ENCODE measurements at places on chromosomes 6 and 20.

DNA sequence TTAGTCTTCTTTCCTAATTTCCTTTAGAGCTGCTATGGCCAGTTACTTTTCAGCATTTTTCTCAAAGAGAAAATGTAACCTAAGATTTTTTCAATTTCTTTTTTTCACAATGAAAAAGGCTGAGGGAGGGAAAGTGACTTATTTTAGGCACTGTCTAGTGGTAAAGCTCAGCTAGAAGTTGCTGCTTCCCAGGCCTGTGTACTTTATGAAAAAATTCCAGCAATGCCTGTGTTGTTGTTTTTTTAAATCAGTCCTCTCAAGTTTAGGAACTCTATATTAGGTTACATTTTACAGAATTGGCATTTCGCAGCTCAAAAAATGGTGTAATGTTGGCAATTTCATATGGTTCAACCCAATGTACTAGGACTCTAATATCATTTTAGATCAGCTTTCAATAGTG, 269.6 kb downstream of the ARID1B start:
- no peak for DNase-seq

- DNase-seq, result no peak
Measured at GRCh38 chr6:110298411-110298810, 59.7 kb downstream of the METTL24 start.

DNA sequence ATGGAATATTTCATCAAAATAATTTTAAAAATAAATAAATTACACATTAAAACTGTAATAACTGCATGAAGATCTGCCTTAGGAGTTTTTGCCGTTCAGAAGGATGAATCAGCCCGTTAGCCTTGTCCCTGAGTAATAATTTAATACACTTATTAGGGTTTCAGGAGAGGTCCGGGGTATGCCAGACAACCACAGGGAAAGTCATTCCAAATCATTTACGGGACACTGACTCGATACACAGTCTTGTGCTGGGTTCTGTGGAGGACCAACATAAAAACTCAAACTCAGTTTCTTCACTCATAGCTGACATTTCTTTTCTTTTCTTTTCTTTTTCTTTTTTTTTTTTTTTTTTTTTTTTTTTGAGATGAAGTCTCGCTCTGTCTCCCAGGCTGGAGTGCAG, 735 bp upstream of the LY6G6F start:
- DNase-seq, result no peak

- peak; percentile 40 for DNase-seq
Measured at GRCh38 chr6:26284537-26285142, 80.4 kb upstream of the BTN3A2 start.

GRCh38 chr6:53062169-53062539, 3.0 kb upstream of the FBXO9 start:
- DNase-seq, result no peak

DNA sequence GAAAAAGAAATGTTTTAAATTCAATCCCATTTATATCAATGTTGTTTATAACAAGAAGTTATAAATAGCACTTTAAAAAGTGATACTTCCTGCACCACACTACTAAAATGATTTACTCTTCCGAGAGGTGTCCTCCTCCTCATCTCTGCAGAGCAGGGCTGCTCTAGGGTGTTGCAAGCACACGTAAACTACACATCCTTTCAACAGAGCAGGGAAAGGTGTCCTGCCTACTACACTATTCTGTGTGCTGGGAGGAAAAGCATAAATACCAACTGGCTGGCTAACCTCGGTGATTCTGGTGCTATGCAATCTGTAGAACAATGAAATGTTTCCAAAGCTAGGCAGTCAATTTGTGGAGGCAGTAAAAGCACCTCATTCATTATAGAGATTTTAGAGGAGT, 89.5 kb upstream of the MAP7 start:
- no peak for DNase-seq

DNA sequence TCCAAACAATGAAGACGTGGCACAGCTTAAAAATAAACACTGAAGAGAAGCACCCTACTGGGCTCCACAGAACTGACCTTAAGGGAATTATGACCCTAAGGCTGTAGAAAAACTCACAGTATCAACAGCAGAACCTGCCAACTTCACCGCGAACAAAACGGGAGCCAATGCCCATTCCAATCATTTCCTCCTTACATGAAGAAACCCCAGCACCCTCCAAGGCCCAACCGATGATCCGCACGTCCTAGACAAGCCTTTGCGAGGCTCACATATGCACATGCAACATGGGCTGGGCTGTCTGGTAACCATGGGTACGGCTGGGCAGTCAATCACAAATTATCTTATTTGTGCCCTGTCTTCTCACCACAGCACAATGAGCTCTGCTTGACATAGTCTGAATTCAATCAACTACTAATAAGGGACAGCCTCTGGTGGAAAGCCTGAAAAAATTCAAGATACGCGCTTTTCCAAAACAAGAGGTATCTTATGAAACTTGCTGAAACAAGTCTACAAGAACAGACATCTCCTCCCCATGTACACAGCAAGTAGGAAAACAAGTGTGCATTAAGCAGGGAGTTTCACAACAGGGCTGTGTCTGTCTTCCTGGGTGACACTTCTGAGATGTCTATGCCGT, 1.7 kb downstream of the DIDO1 start:
- DNase-seq, result no peak

DNA sequence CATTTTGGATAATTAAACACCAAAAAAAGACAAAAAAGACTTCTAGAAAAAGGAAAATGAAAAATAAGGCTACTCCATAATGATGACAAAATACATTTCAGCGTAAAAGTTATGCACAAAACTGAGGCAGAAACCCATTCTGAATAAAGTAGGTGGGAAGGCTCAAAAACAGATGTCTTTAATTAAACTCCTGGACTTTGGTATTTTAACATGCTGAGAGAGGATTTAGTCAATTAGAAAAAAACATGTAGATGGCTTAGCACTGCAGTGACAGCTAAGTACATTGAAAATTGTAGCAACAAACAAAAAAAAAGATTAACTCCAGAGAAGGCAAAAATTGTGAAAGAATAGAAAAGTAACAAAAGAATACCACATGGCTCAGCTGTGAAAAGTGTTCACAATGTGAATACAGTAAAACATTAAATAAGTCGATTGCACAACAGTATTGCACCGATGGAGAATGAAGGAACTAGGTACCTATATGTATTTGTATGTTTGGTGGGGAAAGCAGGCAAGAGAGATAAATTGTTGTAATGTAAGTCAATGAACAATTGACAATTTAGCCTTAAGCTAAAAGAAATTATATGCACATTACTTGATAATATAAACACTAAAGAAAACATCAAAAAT, 59.5 kb downstream of the TBC1D32 start:
- DNase-seq, result no peak

DNA sequence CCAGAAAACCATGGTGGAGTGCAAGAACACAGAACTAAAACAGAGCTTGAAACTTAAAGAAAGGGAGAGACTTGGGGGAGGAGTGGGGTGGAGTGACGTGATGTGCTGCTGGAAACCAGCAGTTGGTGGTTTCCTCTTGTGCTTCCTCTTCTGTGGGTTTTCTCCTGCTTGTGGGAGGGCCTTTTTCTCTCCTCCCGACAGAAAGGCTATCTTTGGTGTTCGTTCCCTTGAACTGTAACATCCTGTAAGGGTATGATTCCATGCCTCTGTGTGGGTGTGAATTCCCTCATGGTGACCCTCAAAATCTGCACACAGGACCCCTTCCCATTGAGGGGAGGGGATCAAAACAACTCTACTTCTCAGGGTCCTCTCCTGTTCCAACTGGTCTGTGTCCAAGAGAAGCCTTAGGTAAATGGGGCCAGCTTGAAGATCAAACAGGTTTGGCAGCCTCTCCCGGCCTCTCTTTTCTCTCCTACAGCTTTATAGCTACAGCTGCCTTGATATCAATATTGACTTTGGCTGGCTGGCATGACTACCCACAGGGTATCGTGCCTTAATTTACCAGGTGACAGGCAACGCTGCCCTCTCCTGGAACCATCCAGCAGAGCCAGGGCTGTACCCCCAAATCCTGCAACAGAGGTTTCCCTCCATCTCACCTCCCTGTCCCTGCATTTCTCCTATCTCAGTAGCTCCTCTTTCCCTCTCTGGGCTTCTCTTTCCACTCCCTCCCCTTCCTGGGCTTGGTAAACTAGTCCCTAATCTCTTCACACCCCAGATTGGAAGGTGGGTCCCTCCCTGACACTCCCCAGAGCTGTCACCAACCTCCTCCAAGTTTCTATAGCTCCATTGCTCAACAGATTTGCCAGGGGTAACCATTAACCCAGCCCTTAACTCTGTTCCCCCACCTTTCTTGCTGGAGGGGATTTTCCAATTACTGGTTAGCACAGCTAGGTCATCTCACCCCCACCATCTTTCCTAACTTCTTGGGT, 1.5 kb upstream of the MSH5 start:
- peak; percentile 65 for DNase-seq

DNA sequence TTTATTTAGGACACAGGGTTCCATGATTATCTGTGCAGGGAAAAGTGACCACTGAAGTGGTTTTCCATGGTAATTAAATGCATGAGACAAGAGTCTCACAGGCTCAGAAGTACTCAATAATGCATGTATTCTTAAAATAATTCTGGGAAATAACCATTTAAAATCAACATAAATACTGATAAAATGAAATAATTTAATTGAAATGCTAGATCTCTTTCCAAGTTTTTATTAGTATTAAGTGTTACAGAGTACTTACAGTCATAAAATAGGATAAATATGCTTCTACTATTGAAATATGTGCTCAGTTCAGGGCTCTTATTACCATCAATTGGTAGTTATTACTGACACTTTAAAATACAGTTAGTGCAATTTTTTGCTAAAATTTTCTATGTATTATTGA, 916.0 kb upstream of the GJE1 start:
- DNase-seq, result no peak

- no peak for DNase-seq
Measured at GRCh38 chr20:13455713-13456112, 183.0 kb downstream of the TASP1 start.

DNA sequence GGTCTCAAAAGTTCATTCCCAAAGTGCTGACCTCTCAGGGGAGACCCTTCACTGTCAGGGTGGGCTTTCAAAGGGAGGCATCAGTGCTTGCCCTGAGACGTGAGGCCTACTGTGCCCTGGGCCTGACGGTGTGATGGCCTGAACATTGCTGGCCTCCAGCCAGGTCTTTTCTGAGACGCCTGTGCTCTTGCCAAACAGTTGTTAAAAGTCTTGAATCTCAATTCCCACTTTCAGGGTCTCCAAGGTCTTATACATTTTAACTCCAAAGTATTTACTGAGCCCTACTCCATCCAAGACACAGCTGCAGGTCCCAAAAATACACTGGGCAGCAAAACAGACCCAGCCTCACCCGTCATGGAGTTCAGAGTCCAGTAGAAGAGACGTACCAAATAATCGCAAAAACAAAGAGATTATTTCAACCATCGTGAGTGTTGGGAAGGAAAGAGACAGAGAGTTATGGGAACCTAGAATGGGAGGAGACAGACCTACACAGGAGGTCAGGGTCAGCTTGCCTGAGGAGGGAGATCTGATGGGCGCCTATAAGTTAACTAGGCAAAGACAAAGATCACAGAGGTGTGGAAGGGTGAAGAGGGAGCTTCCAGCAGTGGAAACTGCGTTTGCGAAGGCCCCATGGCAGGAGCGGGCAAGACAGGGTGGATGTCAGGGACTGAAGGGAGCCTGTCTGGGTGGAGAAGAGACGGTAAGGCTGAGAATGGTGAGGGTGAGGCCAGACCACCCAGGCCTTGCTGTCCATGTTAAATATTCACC, 446.3 kb downstream of the PREX1 start:
- no peak for DNase-seq

DNA sequence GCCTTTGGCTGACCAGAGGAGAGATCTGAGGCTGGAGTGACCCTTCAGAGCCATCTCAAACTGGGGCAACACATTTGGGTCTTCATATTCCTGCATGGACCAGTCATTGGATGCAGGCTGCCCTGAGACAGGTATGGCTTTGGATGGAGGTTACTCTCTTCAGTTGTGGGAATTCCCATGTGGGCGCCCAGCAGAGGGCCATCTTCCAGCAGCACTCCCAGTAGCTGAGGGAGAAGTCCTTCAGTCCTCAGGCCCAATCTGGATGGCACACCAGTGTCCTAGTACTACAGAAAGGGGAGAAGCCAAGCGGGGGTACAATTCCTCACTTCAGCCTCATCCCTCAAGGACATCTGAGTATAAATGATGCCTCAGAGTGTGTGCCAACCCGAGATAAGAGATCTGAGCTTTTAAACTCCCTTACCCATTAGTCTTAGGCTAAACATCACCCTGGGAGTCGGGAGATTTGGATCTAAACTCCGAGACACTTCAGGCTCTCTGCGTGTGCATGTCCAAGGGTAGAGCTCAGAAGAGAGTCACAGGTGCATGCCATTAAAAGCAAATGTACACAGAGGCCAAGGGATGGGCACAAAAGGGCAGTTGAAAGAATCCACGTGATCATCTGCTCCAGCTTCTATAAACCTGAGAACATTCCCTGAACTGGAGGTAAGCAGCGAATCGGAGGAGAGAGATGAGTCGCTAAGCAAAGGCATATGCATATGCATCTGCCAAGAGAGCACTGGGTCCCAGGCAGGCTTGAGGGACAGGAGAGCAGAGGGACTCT, 204.6 kb downstream of the CD83 start:
- DNase-seq, result no peak

DNA sequence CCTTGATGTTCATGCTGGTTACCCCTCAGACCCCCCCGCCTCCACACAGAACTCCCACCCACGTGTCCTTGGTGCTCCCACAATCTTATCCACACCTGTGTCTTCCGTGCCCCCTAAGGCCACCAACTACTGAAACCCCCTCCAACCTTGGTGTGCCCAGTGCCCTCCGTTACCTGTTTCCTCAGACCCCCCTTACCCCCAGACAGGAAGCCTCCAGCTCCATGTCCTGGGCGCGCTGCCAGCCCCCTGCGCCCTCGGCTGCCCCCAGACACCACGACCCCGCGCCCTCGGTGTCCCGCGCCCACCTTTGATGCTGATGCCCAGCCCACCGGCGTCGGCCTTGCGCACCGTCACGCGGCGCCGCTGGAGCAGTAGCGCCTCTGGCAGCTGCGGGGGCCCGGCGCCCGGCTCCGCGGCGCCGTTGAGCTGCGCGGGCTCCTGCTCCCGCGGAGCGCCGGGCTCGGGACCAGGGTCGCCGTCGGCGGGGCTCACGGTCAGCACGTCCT, 504 bp downstream of the SNTA1 start:
- no peak for DNase-seq

DNA sequence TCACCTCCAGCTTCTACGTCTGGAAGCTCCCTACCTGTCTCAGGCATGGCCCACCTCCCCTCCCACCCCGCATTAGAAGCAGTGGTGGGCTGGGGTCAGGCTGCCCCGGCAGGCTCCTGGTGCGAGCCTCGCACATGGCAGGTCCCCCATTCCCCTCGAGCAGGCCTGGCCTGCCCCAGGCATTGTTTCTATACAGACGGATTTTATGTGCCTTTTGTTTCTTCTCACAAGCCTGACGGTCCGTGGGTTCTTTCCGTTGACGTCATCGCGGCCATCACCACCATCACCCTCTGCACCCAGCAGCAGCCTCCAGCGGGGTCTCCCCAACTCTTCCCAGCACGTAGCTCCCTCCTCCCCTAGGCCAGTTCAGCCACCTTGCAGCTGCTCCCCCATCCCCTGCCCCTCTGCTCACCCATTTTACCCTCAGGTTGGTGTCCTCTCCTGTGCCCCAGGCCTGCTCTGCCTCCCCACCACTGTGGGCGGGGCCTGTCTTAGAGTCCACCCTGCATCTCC, 4.6 kb downstream of the CST7 start:
- no peak for DNase-seq

- no peak for DNase-seq
Measured at GRCh38 chr6:2918936-2919335, 15.8 kb upstream of the SERPINB9 start.

GRCh38 chr20:48180024-48180423, 394.7 kb upstream of the SULF2 start:
- DNase-seq, result peak; percentile 91
